Midbrain (tissue), 1 donor: ENCODE measurements at places on chromosomes 16 and 17.
A peak's percentile ranks its signal among the peaks of the same experiment; 100 is the strongest.

- DNase-seq = peak; percentile 43
These were observed 13.5 kb downstream of the PSMD7 start for GRCh38 chr16:74309789-74310781.

DNA sequence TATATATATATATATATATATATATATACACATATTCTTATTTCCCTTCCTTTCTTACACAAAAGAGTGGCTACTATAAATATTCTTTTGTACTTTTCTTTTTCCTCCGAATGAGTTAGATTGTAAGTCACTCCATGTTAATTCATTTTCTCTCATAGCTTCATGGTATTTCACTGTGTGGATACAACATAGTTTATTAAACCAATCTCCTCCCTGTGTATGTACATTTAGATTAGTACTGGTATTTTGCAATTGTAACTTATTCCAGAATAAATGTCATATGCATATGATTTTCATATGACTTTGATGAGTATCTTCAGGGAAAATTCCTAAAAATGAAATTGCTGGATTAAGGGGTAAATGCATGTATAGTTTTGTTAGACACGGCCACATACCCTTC, 20.0 kb upstream of the FA2H start:
- no peak for DNase-seq

- no peak for DNase-seq
These were observed 3.1 kb downstream of the FAM20A start for GRCh38 chr17:68598074-68598473.

GRCh38 chr17:65011966-65012365, 44.6 kb downstream of the GNA13 start:
- no peak for DNase-seq

- DNase-seq = peak; percentile 49
These were observed 2.8 kb downstream of the KDM6B start for GRCh38 chr17:7836596-7837407.

DNA sequence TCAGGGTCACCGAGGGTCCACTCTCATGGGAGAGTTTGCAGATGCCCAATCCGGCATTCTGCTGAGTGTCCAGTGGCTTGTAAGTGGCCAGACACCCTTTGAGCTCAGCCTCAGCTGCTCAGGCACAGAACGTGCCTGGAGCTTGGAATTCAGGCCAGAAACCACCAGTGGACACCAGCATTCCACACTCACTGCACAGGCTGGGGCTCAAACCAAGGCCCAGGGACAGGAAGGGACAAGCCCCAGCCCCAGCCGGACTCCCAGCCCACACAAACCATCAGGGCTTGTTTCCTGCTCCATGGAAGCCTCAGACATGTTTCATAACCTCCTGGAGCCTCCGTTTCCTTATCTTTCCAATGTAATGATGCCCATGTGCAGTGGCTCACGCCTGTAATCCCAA, 5.0 kb upstream of the NPRL3 start:
- no peak for DNase-seq

DNA sequence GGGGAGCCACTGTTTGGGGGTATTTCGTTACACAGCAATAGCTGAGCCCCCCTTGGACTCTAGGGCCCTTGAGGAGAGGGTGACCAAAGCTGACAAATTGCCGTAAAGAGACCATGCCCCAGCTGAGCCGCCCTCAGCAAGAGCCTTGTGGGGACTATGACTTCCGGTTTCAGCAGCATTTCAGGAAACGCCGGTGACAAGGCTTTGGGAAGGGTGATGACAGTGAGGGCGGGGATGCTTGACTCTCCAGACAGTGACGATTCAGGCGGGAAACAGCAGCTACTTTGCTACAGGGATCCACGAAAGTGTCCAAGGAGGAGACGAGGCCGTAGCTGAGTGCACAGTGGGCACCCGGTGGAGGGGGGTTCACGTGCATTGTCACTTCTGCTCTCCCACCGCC, 360.8 kb downstream of the C16orf95 start:
- DNase-seq = no peak

DNA sequence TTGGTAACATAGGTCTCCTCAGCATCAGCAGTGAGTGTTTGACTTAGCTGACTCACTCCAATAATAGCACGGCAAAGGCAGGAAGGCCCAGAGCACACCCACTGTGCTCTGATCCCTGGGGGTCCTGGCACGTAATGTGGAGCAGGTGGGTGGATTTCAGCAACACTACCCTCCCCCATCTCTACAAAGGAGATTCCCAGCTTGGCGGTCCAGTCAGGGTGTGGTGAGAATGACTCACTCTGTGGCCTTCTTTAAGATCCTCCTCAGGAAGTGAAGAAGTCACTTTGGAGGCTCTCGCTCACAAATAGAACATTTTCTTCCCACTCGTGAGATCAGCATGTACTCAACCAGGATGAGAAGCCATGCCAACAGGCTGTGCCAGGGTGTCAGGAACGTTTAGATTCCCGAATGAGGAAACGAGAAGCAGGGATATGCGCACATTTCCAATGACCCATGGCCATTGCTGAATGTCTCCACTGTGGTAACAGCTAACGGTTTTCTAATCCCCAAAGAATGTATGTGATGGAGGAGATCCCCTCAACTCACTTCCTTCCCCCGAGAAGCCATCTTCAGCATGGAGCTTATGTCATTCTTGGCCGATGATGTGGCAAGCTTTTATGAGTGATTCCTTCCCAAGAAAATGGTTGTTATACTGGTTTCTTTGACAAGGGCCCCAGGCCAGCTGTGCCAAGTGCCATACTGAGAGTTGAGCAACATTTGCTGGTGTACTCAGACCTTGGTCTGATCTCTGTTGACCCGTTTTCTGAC, 365.2 kb downstream of the C16orf95 start:
- no peak for DNase-seq

- DNase-seq = no peak
These were observed 1.3 kb downstream of the PSMD3 start for GRCh38 chr17:39981766-39982375.

DNA sequence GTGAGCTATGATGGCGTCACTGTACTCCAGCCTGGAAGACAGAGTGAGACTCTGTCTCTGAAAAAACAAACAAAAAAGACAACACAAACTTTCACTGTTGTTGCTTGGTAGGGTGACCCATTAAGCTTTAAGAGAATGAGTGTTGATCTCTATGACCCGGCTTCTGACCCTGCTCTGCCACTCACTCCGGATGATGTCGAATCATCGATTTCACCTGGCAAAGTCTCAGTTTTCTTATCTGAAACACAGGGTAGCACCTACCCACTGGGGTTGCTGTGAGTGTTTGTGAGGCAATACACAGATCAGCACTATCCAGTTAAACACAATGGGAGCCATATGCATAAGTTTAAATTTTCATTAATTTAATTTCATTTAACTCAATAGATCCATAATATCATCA, 20.6 kb upstream of the IRF8 start:
- no peak for DNase-seq

GRCh38 chr16:14070877-14071575, at the start of gene MRTFB:
TSS of gene MRTFB (plus strand) at chr16:14071319. CDS start at chr16:14140607, 69,288 bp downstream.
- peak; percentile 23 for DNase-seq

DNA sequence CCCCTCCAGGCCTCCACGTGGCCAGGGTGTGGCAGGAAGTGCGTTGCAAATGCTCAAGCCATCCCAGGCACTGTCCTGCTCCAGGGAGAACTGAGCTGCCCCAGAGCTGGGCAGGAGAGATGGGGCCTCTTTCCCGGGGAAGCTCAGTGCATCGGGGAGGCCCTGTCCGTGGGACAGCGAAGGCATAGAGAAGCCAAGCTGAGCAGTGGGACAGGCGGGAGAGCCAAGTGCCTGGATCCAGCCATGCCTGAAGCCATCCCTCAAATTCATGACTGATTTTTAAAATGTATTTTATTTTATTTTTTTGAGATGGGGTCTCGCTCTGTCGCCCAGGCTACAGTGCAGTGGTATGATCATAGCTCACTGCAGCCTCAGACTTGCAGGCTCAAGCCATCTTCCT, 25.4 kb upstream of the SSTR5 start:
- DNase-seq = no peak

GRCh38 chr16:57701759-57702371, 7.3 kb downstream of the DRC7 start:
- DNase-seq = no peak

DNA sequence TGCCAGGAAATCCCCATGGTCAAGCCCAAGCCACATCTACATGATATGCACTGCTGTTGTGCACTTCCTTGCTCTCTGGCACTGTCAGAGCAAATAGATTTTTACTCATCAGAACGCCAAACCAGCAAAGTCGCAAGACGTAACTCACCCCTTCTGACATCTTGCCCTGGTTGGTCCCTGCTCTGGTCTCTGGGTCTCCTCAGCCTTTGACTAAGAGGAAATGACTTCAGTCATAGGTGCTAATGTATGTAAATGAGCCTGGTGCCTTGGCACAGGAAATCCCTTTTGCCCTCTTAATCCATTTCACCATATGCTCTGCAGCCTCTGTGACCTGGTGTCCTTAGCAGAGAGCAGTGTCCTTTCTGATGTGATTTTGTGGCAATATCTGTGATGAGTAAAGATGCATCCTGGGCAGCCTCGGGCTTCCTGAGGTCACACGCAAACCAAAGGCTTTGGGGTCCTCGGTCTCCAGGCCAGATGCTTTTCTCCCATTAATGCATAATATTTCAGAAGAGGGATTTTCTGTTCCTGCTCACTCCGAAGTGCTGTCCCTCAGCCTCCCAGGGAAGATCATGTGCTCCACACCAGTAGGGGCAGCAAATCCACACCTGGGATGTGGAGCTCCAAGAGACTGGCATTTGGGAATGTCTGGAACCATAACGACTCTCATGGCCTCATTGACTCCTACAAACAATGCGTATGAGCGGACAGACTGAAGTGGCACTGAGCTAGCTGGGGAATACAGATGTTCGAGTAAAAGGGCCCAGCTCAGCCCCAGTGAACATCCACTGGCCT, 66.9 kb downstream of the GP2 start:
- DNase-seq = no peak
